CD4-positive, alpha-beta T cell treated with Interleukin-6 for 4 hours (primary cell): ENCODE measurements at places on chromosomes 4 and X.

- DNase-seq: no peak
These were observed 1.5 kb upstream of the UGT2A3 start for GRCh38 chr4:68953056-68953596.

DNA sequence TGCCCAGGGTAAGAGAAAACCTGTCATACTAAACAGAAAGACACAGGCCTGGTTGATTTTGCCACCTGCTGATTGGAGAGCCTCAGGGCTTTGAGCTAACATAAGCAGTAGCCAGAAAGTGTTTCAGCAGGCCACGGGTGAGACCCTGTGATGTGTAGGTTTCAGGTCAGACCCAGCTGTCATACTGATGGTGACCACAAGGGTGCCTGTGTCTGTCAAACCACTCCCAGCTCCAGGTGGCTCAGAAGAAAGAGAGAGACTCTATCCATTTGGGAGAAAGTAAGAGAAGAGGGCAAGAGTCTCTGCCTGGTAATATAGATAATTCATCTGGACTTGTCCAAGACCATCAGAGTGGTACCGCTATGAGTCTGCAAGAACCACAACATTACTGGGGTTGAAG is 72.8 kb upstream of the NLRP2B start:
- no peak for DNase-seq

- no peak for DNase-seq
These were observed 670.5 kb downstream of the GABRG1 start for GRCh38 chr4:45453258-45453853.

- no peak for DNase-seq
These were observed 9.4 kb upstream of the RHOH start for GRCh38 chr4:40187386-40187906.

DNA sequence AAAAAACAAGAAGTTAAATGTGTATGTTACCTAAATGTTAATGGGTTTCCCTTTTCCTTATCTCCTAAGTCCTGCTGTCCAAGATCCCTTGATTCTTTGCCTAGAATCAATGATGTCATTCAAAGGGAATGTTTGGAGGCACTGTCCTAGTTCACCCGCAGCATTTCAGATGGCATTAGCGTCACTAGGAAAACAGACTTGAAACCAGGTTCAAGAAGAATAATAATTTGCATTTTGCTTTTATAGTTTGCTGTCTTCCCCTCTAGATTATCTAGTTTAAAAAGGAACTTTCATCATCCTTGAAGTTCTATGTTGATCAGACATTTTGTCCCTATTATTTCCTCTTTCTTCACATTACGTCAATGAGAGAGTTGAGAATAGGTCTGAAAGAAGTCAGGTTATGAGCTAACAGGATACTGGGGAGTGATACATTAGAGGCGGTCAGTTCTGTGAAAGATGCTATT is 234.1 kb upstream of the PGRMC2 start:
- no peak for DNase-seq

- DNase-seq: no peak
These were observed 171.2 kb upstream of the RPL34 start for GRCh38 chr4:108449129-108449528.

GRCh38 chrX:86806786-86807185 is 658.5 kb downstream of the DACH2 start:
- no peak for DNase-seq

- DNase-seq: no peak
These were observed 44.9 kb upstream of the PHF8 start for GRCh38 chrX:54089191-54089590.

DNA sequence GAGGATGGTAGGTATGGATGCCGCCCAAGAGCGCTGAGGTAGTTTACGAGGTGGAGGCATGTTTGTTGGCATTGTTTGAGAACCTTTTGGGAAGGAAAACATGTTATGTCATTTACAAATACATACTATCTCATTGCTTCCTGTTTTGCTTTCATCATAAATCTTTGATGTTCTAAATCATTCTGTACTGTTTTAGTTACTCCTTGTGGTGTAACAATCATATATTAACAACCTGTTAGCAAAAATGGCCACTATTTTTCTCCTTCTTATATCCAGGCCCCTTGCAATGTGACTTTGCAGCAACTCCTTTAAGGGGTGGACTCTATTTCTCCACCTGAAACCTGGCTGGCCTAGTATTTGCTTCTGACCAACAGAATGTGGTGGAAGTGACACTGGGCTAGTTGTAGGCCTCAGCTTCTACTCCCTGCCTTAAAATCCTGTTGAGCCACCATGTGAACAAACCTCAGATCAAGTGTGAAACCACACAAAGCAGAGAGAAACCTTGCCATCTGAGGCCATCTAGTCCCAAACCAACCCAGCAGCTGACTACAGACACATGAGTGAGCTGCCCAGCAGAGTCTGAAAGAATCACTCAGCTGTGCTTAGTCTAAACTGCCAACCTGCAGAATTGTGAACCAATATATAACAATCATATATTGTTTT is 15.8 kb upstream of the CXorf38 start:
- no peak for DNase-seq

DNA sequence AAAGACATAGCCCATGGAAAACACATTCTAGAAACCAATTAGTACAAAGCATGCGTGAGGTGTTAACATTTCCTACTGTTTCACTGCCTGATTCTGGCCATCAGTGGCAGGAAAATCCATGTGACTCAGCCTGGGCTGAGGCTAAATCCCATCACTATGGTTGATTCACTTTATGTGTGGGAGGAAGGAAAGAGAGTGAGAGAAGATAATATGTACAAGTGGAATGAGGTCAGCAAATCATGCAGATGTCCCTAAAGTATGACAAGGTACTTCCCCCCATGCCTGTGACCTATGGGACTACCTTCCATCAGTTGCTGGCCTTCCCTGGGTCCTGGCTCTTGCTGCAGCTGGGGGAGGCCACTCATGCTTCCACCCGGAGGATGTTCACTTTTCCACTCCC is 64.2 kb upstream of the MAP3K15 start:
- no peak for DNase-seq

DNA sequence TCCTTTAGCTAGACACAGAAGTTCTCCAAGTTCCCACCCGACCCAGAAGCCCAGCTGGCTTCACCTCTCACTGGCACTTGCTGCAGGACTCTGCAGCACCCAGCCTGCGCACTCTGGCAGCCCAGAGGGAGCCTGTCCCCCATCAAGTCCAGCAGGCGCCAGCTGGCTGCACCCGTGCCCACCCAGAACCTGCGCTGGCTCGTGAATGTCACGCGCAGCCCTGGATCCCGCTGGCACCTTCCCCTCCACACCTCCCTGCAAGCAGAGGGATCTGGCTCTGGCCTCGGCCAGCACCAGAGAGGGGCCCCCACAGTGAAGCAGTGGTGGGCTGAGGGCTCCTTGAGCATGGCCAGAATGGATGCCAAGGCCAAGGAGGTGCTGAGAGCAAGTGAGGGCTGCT is 187.6 kb upstream of the HAND2 start:
- no peak for DNase-seq

DNA sequence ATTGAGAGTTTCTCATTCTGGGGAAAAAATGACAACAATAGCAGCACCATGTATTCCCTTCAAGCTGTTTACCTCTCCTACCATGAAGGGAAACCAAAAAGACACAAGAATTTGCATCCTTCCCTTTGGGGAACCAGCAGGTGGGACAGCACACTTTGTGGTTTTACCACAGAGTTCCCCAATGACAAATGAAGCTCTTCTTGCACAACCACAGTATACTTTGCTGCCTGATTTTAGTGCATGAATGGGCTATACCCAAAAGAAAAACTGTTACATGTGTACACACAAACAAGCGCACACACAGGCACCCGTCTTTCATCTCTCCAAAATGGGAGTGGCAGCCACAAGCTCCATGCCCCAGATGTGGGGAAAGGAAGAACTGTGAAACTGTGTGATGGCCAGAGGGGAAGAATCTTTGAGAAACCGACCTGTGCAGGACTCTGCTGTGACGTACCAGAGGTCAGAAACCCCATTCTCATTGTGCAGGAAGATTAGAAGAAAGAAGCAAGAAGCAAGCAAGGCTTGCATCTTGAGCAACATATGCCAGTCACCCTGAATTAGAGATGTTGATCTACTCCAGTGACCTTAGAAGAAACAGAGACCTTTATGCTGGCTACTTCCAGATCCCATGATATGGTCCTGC is 2.7 kb upstream of the MAML3 start:
- DNase-seq: peak; percentile 10

DNA sequence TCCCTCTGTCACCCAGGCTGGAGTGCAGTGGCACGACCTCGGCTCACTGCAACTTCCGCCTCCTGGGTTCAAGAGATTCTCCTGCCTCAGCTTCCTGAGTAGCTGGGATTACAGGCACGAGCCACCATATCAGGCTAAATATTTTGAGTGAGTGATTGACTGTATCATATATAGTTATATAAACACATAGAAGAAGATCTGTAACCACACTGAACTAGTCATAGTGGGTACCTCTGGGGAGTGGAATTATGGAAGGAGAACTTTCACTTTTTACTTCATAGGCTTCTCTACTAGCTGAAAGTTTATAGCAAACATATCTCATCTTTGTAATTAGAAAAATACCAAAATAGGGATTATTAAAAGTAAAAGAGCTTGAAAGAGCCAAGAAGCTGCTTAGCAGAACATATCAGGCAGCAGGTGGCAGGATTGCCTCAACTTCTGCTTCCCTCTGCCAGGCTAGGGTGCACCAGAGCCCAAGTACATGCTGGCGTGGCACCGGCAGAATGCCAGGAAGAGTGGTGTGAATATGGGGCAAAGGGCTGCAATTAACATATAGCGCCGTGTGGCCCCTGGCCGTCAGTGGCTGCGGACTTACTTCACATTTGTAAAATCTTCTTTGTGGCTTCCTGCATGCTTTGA is 39.5 kb upstream of the CD40LG start:
- peak; percentile 74 for DNase-seq

GRCh38 chr4:94536049-94536448 is 84.3 kb downstream of the PDLIM5 start:
- no peak for DNase-seq

DNA sequence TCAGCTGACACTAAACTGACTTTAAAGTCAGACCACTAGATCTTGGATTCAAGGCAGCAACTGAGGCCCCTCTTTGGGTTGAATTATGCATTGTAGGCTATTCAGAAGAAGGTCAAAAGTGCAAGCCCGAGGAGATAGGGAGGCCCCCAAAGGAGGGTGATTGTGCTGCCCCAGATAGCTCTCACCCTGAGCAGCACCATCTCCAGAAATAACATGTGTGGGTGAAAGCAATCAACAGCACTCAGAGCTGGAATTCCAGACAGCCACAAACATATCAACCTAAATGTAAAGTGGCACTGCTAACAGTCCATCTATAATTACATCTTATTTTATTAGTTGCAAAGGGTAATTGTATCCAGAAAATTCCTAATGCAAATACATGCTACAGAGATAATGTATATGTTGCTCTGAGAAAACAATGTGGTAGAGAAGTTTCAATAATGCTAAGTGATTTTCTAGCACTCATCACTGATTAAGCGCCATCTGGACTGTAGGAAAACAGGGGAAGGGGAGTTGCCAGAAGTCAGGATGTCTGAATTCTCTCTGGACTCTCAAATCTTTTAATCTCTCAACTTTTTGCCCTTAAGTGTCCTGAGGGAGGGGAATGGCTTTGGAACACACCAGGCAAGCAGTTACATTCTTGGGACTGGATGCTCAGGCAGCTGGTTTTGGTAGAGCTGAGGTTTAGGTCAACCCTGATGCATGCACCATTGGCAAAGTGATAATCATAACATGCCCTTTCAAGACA is 61.8 kb upstream of the SFRP2 start:
- DNase-seq: no peak

- DNase-seq: peak; percentile 77
These were observed 33.4 kb upstream of the RASGEF1B start for GRCh38 chr4:81505004-81505598.

- no peak for DNase-seq
These were observed 207.1 kb downstream of the TRAM1L1 start for GRCh38 chr4:116878280-116878679.

- DNase-seq: no peak
These were observed 71.5 kb downstream of the ANAPC4 start for GRCh38 chr4:25448379-25449109.

DNA sequence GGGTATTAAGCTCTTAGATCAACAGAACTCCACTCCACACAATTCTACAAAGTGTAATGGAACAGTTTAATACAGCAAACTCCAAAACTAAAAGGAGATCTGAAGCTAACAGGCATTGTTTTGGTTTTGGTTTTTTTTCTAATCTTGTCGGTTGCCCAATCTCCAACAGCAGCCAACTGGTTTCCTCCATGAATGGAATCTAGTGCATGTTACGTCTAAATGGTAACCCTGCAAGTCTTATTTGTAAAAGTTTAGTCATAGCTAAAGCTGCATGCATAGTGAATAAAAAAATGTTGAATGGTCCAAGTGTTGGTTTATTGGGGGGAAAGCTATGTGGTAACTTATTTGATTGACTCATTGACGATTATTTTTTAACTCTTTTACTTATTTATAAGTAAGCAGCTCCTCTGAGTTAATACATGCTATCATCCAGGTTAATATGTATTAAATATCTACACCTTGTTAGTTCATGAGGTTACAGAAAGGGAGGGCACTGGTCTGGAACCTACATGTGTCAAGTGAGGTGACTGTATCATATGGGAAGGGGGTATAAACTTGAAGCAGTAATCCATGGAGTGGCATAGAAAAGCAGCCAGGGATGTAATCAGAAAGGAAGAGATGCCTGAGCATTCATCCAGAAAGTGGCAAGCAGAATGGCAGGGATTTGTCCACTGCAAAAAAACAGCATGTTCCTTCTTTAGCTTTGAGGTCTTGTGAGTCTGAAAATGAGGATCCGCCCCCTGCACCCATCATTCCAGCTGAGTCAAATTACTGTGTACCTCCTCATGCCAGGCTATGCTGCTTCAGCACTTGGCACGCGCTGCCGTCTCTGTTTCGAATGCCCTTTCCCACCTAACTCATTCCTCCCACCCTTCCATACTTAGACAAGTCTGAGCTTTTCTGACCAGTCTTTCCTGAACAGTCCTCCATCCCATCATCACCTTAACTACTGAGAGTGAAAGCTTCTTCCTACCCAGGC is 81.7 kb downstream of the PDGFC start:
- no peak for DNase-seq

DNA sequence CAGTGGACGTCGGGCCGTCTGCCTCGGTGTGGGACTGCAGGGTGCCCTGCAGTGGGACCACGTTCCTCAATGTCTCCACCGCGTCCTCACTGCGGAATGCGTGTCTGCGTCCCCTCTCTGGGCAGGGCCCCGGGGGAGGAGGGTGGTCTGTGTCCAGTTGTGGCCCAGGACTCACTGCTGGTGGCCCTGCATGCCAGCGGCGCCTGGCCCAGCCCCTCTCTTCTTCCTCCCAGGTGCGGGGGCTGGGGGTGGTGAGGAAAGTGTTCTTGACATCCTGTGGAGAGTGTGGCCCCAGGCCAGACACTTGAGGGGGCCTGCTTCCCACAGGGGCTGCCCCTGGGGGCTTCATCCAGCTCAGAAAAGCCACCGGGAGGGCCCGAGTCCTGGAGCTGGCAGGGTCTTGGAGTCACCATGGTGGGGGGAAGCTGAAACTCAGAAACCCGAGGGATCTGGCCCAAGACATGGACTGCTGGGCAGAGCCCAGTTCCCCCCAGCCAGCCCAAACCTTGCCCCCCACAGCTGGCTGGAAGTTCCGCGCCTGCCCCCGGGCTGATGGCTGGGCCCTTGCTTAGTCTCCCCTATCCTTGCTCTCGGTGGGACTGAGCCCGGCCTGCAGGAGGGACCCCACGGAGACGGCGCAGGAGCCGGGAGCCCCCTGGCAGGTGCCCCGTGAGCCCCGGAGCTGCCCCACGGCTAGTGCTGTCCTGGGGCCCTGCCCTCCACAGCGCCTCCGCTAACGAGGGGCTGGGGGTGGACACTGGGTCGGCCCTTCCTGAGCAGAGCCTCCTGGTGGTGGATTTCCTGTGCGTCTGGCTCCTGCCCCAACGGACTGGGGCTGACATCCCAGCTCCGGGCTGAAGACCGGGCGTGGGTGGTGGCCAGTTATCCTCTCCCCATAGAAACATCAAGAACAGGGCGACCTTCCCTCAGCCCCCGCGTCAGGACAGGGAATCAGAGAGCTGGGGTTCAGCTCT is 2.9 kb downstream of the DOK7 start:
- no peak for DNase-seq
